Hindlimb muscle (tissue), 1 donor: ENCODE measurements at places on chromosomes 2 and 18.
A peak's percentile ranks its signal among the peaks of the same experiment; 100 is the strongest.

GRCh38 chr2:74560591-74560990 is 6.1 kb downstream of the DOK1 start:
- no peak for DNase-seq

DNA sequence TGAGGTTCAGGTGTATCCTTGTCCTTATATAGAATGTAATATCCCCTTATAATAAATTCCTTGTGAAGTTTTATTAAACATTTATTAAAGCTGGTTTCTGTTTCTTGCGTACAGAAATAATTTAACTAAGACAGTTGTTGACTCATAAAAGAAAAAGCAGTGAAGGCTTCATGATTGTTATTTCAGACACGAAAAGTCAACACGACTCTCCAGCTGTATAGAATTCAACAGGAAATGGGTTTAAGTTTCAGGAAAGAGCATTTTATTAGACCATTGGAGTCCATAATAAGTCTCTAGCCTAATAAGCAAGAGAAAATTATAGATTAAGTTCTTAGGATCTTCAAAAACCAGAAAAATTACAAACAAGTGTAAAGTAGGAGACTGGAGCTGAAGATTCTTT is 62.2 kb downstream of the KCNE4 start:
- DNase-seq = no peak

DNA sequence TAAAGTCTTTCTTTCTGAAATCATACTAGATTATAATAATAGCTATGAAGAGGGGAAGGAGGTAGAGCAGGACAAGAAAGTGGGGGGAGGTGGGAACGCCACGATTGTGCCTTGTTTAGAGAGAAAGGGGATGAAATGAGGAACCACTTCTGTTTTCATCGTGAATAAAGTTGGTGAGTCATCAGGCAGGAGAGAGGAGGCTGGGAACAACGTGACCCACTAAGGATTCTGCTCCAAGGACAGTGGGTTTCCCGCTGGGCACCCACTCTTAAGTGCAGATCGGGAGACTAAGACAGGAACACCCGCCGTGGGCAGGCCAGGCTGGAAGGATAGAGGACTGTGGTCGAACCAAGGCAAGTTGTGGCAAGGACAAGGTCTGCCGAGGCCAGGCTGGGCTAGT is 158.2 kb downstream of the L3MBTL4 start:
- DNase-seq = no peak

DNA sequence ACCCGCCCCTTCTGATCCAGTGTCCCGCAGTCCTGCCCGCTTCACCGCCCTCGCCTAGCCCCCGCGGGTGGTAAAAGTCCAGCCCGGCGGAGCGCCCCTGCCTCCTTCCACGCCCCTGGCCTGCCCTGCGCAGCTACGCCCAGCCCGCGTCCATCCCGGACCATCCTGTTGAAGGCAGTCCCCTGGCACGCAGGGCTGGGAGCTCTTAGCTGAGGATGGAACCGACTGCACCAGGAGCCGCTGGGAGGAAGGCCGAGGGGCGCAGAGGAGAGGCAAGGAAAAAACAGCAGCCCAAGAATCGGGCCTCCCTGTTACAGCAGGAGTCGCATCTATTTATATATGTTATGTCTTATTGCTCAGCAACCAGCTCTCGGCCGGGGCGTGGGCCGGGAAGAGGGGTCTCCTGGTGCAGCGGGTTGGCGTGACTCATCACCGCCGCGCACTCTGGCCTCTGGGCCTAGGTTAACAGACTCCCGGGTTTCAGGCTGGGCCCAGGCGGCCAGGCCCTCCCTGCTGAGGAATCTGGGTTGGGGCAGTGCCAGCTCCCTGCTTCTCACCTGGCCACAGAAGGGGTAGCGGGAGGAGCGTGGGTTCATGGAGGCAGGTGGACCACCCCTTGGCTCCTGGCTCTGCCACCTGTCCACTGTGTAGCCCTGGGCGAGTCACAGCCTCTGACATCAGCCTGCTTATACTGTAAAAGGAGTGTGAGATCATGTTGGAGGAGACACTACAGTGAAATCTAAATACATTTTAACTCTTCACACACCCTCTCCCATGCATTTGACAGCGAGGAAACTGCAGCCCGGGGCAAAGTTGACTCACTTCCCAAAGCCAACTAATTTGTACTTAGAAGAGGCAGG is 13.4 kb upstream of the MAP3K2 start:
- peak; percentile 68 for DNase-seq

DNA sequence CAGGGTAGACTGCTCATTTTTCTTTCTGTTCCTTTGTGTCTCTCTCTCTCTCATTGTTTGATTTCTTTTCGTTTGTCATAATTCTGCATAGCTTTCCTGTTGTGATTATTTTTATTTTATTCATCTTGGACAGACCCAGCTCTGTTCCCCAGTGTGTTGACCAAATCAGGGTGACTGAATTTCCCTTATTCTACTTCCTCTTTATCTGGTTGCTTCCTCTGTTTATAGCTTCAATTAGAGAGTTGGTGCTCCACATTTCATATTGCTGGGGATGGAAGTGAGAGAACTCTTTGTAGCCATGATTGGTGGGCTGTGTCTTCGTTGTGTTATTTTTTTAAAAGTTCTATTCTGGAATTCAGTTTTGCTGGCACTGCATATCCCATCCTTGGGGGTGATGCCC is 19.1 kb downstream of the PROKR1 start:
- DNase-seq = no peak

DNA sequence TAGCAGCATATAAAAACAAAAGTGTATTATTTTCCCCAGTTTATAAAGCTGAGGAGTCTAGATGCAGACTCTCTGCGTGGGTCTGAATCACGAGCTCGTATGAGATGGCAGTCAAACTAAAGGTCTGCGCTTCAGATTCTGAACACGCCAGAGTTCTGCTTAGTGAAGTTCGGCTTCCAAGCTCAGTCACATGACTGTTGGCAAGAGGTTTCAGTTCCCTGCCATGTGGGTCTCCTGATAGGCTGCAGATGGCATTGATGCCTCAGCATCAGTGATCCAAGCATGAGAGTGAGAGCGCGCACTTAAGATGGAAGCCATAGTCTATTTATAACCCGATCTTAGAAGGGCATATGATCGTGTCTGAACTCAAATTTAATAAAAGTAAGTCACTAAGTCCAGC is 242.8 kb upstream of the DOK6 start:
- DNase-seq = no peak

DNA sequence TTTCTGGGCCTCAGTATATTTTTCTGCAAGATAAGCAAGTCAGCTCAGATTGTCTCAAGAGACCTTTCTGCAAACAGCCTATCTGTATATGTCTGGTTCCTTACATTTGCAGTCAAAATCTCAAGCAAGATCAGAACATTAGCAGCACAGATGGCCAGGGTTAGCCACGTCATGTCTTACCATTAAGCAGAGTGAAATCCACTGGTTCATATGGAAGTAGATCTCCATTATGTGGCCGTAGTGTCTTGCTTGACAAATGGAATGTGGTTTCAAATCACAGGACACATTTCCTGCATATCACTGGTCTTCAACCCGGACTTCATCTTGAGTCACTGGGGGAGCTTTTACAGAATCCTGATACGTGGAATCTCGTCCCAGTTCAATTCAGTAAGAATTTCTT is 500.2 kb downstream of the FBXO15 start:
- DNase-seq = no peak

- DNase-seq = peak; percentile 90
These were observed 1.0 kb upstream of the NFATC1 start for GRCh38 chr18:79394534-79395307.

GRCh38 chr2:173708806-173709205 is 256.4 kb downstream of the SP3 start:
- peak; percentile 55 for DNase-seq

DNA sequence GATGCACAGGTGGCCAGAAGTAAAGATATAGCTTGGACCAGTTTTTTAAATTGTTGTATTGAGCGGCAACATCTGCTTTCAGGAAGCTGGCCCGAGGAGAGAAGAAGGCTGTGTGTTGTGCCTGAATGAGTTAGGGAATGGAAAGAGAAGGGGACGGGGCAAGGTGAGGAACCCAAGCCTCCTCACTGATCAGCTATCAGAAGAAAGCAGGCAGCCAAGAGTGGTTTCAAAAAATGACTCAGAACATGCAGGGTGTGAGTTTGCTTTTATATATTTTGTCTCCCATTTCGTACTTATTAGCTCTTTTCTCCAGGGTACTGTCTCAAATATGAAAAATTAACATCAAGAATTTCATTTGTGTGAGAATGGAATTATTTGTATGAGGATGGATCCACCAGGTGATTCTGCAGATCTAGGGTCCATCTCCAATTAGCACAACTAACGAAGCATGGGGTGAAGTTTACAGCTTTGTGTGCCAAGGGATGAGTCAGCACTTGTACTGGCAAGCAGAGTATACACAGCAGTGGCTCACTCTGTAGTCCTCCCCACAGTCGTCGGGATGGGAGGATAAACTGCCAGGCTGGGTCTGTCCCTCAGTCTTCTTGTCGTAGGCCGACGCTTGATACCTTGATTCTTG is 175.7 kb downstream of the PIEZO2 start:
- no peak for DNase-seq

DNA sequence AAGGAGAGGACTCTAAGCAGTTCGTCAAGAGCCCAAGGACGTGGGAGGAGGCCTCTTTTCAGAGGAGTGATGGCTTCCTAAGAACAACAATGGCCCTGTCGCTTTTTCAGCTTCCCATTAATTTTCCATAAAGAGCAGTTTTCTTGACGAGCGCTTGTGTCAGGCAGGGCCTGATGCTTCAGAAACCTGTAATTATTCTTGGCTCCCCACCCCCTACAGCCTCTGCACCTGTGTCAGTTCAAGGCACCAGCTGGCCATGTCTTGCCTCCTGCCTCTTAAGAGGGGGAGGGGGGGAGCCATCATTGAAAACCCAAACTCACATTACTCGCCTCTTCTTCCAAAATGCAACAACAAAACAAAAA is 32.3 kb downstream of the KLF7 start:
- no peak for DNase-seq

DNA sequence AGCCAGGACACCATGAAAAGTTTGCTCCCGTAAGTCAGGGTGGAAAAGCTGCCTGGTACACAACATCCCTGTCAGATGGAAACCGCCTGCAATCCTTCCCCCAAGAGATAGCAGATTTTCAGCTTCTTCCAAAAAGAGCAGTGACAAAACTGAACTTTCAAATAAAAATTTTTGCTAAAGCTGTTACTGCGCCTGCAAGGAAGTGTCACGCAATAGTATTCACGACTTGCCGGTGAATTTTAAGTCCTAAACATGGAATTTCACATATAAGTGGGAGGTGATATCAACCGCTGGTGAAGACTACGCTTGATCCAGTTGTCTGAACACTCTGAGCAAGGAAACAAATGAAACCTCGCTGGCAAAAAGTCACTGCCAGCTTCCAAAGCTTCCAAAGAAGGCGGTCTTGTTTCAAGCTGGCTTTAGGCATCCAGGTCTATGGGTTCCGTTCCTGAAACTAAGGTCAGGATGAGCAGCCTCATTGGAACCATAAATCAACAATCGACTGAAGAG is 2.8 kb downstream of the COL6A3 start:
- DNase-seq = no peak

DNA sequence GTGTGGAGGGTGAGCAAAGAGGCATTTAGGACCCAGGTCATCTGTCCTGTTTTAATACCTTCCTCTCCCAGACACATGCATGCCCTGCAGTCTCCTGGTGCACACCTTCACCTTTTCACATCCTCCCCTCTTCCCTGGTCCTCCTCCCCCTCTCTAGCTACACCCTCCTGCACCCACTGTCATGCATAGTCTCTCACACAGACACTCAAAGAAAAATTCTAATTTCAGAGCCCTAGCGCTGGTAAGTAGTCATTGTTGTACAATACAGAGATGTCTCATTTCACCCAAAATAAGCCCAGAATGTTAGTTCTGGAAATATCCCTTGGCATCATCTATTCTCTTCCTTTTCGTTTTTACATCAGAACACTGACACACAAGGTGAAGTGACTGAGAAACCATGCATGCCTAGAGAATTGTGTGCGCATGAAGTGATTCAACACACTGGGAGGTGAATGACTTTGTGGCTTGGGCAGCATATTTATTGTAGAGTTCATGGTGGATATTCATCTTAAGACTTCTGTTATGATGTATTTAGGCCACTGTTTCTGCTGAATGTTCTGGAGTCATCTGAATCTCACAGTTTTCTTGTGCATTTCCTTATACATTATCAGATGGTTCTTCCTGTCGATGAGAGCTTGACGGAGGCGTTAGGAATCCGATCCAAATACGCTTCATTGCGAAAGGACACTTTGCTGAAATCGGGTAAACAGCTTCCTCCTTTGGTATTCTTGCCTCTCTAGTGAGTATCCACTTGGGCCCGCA is 69.9 kb downstream of the COA5 start:
- no peak for DNase-seq

DNA sequence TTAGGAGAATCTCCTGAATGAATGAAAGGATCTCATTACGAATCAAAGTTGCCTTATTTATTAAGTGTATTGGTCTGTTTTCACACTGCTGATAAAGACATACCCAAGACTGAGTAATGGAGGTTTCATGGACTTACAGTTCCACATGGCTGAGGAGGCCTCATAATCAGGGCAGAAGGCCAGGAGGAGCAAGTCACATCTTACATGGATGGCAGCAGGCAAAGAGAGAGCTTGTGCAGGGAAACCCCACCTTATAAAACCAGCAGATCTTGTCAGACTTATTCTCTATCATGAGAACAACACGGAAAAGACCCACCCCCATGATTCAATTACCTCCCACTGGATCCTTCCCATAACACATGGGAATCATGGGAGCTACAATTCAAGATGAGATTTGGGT is 785.2 kb upstream of the POU3F3 start:
- DNase-seq = no peak
